ENCODE measurements at places on chromosomes 5 and 9. TPM values are rescaled to one million over a fixed set of nuclear protein-coding genes. Genes with fewer than 3 reads are reported as not detected.

Gene GRM6
- not detected for total RNA-seq

- no peaks in the 10 kb centered on the region for H3K4me1 ChIP-seq
- no peaks in the 10 kb centered on the region for H3K36me3 ChIP-seq
- no peak overlapping the region for H3K4me3 ChIP-seq
- no peak for DNase-seq
- no peaks in the 10 kb centered on the region for H3K27me3 ChIP-seq
- no peak overlapping the region for H3K27ac ChIP-seq
Observed at GRCh38 chr5:13510616-13511015, 433.9 kb downstream of the DNAH5 start.

Gene SLC6A3
- total RNA-seq: not detected

DNA sequence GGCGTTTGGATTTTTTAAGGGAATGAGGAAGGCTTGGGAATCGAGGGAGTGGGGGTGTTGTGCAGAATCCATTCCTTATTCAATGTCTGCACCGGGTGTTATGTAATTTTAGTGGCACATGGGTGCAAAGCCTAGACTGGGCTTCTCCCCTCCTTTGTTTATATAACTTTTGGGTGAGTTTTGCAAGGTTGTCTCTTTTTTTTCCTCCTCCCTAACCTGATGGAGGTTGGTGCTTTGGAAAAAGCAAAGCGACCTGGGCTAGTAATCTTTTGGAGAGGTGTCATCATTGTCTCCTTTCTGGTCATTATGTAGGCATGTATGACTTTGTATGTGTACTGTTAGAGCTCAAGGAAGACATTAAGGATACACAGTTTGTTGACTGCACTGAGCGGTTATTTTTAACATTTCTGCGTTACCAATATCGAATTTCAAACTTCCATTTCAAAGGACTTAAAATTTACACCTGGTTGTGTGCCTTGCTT is 3.1 kb downstream of the SMARCA2 start:
- H3K27me3 ChIP-seq: no peaks in the 10 kb centered on the region
- peaks cover 7% of the 10 kb centered on the region for H3K36me3 ChIP-seq
- H3K4me1 ChIP-seq: peaks cover 59% of the 10 kb centered on the region
